Left hindlimb (tissue), 1 donor: ENCODE measurements at places on chromosomes 1 and 21.

DNA sequence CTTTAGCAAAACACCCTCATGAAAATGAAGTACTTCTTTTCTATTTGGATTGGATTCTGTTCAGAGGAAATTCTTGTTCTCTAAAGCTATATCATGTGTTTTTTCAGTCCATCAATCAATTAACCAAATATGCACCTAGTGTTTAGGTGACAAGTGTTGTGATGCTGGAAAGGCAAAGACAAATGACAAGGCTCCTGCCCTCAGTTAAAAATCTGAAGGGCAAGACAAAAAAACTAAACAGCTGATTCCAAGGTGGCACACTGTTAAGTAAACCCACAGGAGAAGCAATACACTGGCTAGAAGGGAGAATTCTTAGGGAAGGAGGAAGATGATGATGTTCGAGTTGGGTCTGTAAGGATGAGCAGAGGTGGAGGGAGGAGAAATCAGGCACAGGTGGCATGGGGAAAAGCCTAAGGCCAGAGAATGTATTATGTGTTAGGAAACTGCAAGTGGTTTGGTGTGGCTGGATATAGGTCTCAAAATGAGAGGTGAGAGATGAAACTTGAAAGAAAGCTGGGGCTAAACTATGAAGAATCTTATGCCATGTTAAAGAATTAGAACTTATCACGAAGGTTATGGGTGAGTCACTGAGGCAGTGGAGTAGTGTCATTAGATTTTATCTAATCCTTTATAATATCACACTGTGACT lies 51.8 kb upstream of the GFI1 start:
- no peak for DNase-seq

- no peak for DNase-seq
Measured at GRCh38 chr1:190205713-190206112, 272.0 kb downstream of the BRINP3 start.

DNA sequence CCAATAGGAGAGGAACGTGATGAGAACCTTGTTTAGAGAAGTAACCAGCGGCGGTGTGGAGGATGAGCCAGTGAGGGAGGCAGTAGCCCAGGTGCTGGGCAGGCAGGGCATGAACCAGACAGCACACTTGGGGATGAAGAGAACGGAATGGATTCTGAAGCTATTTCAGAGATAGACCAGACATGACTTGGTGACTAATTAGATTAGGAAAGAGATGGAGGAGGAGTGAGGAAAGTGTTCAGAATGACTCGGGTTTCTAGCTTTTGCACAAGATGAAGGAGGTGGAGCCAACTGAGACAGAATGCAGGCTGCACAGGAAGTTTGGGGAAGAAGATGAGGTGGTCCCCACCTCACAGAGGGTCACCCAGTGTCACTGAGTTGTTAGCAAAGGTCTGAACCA lies 5.1 kb downstream of the PEF1 start:
- DNase-seq = no peak

DNA sequence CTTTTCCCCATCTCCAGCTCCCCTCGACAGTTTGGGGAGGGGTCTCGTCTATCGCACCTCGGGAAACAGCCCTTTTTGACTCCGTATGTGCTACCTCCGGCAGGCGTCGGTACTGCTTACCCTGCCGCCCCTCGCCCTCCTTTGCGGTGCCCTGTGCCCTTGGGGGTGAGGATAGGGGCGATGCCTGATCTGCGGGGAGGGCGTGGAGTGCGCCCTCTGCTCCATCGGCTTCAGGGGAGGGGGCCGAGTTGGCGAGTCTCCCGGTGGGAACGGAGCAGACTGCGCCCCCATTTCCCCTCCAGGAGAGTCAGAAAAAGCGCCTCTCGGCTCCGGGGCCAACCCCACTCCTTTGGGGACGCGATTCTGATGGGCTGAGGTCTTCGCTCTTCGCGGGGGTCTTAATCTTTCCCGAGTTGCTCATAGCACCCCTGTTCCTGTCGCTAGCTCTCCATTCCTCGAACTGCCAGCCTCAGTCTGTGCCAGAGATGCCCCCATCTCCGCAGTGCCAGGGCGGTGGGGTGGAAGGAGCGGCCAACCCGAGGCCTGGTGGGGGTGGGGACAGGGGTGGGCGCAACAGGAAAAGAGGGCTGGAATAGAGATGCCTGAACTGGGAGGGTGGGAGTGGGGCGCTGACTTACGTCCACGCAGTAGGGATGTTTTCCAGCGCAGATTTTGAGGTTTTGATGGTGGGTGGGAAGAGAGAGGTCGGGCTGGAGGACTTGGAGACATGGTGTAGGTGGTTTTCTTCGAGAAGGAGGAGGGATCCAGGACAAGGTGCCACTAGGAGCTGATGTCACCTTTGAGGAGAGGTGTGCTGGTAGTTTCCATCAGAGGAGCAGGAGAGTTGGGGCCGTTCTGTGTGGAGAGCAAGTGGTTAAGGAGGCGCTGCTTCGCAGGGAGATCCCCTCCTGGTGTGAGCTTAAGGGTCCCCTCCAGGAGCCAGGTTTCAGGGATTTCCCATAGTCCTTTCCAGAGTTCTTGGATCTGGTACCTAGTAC lies 674 bp downstream of the PPFIA4 start:
- DNase-seq = peak; percentile 35

- DNase-seq = peak; percentile 29
Measured at GRCh38 chr21:45469273-45470086, 64.5 kb downstream of the COL18A1 start.
